Activated naive CD4-positive, alpha-beta T cell treated with anti-CD3 and anti-CD28 coated beads, Interleukin-2, amount 10 ng/mL, durations not matched to agents 7 days and 5 days (primary cell): ENCODE measurements at places on chromosomes 3 and 15.

GRCh38 chr3:187401856-187402255, 33.7 kb downstream of the RTP4 start:
- no peak overlapping the region for H3K27ac ChIP-seq
- H3K27me3 ChIP-seq, result peaks cover 11% of the 10 kb centered on the region
- no peak overlapping the region for H3K4me3 ChIP-seq
- H3K4me1 ChIP-seq, result no peaks in the 10 kb centered on the region

GRCh38 chr3:174441588-174442301, 417.4 kb upstream of the NAALADL2 start:
- no peaks in the 10 kb centered on the region for H3K36me3 ChIP-seq
- H3K4me3 ChIP-seq, result peak overlapping the region; percentile 69
- peaks cover 12% of the 10 kb centered on the region for H3K4me1 ChIP-seq
- no peak for DNase-seq

DNA sequence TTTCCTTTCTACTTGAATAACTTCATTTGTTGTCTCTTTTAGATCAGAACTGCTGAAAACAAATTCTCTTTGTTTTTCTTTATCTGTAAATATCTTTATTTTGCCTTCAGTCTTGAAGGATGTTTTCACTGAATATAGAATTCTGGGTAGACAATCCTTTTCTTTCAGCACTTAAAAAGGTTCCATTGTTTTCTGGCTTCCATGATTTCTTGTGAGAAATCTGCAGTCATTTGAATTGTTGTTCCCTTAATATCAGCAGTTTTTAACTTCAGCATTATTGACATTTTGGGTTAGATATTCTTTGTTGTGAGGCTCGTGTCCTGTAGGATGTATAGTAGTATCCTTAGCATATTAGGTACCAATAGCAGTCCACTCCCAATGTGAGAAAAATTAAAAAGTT, 65.8 kb downstream of the SV2B start:
- no peak overlapping the region for H3K4me3 ChIP-seq
- H3K27me3 ChIP-seq, result peaks cover 10% of the 10 kb centered on the region
- H3K27ac ChIP-seq, result no peak overlapping the region
- DNase-seq, result no peak
- H3K4me1 ChIP-seq, result no peaks in the 10 kb centered on the region

DNA sequence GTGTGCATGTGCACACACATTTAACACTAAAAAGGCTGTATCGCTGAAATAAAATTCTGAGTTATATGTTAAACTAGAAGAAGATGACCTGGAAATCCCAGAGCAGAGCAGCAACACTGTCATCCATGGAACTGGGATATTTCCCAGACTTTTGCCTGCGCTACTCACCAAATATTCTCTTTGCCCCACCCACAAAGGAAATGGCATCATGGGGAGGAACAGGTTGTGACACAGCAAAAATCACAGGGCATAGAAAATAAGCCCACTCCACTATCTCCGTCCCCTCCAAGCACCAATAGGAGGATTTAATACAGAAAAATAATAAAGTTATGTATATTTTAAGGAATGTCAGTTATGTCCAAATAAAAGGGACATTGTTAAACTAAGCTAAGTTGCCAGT, 71.7 kb downstream of the COL8A1 start:
- no peaks in the 10 kb centered on the region for H3K36me3 ChIP-seq
- no peak overlapping the region for H3K4me3 ChIP-seq
- DNase-seq, result no peak
- peaks cover 4% of the 10 kb centered on the region for H3K27me3 ChIP-seq

- H3K4me1 ChIP-seq, result peaks cover 34% of the 10 kb centered on the region
- H3K4me3 ChIP-seq, result no peak overlapping the region
- H3K27me3 ChIP-seq, result peaks cover 3% of the 10 kb centered on the region
- no peak overlapping the region for H3K27ac ChIP-seq
These were observed 2.9 kb downstream of the SMARCC1 start for GRCh38 chr3:47778746-47779145.

GRCh38 chr15:68553314-68553993, 25.3 kb upstream of the CORO2B start:
- peaks cover 52% of the 10 kb centered on the region for H3K27me3 ChIP-seq
- H3K27ac ChIP-seq, result no peak overlapping the region
- no peak overlapping the region for H3K4me3 ChIP-seq
- H3K36me3 ChIP-seq, result no peaks in the 10 kb centered on the region
- no peak for DNase-seq

DNA sequence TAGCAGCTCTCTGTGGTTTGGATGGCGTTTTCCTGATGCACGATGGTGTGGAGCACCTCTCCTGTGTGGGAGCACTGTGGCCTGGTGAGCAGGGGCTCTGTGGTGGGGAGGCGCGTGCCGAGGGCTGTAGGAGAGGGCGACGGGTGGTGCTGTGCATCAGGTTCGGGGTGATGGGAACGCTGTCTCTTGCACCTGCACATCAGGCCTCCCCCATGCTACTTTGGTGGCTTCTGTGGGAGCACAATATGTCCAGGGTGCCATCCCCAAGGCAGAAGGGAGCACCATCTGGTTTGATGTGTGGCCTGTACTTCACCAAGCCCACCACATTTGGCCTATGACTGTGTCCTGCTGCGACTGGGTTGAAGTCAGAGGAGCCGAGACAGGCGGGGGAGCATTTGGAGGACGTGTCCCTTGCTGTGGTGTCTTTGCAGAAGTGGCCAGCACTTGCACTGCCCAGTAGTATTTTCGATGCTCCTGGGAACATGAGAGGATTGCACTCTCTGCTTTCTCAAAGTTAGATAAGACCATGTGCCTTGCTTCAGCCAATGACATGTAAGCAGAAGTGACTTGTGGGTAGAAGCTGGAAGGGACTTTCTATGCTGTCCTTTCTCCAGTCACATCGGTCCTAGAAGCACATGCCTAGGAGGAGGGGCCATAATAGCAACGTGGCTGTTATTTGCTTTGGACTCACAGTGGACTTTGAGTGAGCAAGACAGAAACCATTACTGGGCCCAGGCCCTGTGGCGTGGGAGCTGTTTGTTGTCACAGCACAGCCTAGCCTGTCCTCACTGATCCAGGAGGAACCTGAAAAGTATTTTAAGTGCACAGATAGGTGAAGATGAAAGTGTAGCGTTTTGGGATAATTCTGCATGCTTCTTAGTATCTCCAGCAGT, 72.1 kb downstream of the APBA2 start:
- no peak for DNase-seq
- no peak overlapping the region for H3K27ac ChIP-seq
- H3K4me3 ChIP-seq, result no peak overlapping the region
- peaks cover 20% of the 10 kb centered on the region for H3K4me1 ChIP-seq

DNA sequence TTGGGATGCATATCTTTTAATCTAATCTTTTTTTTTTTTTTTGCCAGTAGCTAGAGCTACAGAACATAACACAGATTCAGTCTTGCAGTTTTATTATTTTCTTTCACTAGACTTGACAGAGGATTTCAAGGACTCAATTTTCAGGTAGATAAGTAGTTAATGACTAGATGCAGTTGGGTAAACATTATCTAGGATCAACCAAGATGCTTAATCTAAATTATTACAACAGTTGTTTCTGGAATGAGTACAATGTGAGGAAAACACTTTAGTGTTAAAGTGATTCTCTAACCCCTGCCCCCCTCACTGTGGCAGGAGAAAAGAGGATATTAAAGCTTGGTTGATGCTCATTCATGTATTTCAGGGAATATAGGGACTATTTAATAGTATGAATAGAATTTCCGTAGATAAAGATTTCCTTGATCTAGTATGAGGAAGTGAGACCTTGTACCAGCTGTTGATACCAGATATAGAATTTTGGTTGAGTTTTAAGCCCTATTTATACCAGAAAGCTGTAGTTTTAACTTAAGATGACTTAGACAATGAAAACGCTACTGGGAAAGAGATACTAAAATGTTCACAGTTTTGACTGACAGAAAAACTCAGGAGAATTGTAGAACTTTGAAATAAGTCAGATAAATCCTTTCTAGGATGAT, 389.0 kb upstream of the C2CD4B start:
- H3K4me1 ChIP-seq, result no peaks in the 10 kb centered on the region
- peaks cover 11% of the 10 kb centered on the region for H3K27me3 ChIP-seq
- no peaks in the 10 kb centered on the region for H3K36me3 ChIP-seq
- no peak overlapping the region for H3K27ac ChIP-seq
- H3K4me3 ChIP-seq, result no peak overlapping the region
- DNase-seq, result no peak

DNA sequence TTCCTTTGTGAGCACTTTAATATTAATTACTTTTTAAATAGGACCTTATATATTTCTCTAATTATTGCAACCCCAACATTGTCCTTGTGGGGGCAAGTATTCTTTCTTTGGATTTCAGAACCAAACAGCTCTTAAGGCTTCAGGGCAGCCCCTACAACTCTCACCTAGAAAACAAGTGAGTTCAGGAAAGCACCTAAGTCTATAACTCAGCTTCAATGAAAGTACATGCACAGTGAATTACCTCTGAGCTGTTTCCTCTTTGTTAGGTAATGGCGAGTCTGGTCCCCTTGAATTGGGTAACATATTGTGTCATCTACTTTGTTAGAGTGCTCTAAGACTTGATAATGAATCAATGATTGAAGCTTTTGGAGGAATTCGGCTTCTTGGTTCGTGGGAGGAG, 545.7 kb downstream of the NLGN1 start:
- H3K4me3 ChIP-seq, result no peak overlapping the region
- H3K27me3 ChIP-seq, result no peaks in the 10 kb centered on the region
- H3K36me3 ChIP-seq, result no peaks in the 10 kb centered on the region

DNA sequence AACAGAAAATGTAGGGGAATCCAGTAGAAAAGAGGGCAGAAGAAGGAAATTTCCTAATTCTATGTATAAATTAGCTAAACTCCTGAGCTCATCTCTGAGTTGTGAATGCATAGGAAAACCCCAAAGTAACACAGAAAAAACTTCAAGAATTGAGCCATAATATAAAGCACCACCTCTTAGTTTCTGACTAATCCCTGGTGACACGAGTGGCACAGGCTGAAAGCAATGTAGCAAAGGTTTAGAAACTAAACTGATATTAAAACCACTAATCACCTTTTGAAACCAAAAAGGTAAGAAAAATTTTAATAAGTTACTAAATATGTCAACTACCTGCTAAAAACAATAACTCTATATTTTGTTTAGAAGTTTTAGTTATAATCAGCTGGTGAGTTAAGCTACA, 255.6 kb upstream of the NECTIN3 start:
- no peak overlapping the region for H3K4me3 ChIP-seq
- no peak overlapping the region for H3K27ac ChIP-seq
- H3K36me3 ChIP-seq, result no peaks in the 10 kb centered on the region
- no peaks in the 10 kb centered on the region for H3K27me3 ChIP-seq

GRCh38 chr15:98700519-98700918, 52.2 kb downstream of the IGF1R start:
- peaks cover 28% of the 10 kb centered on the region for H3K4me1 ChIP-seq
- no peak overlapping the region for H3K27ac ChIP-seq
- DNase-seq, result no peak
- H3K36me3 ChIP-seq, result no peaks in the 10 kb centered on the region

- H3K4me3 ChIP-seq, result no peak overlapping the region
- H3K36me3 ChIP-seq, result peaks cover 1% of the 10 kb centered on the region
- peaks cover 21% of the 10 kb centered on the region for H3K4me1 ChIP-seq
These were observed 432.9 kb upstream of the CFAP20DC start for GRCh38 chr3:59482684-59483083.

DNA sequence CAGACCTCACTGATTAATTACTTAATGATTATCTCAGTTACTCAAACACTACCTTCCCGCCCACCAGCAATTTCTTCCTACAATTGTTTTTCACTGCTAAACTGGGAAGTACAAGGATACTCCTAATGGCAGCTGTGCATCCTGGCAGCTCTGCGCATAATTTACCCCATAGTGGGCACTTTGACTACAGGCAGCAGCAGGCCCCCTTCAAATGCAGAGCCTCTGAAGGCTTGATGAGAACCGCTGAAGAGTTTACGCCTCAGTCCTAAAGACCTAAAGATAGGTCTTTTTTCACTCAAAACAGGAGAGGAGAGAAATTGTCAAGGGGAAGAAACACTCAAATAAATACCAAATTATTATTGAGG, 10.7 kb downstream of the CCDC32 start:
- no peaks in the 10 kb centered on the region for H3K27me3 ChIP-seq
- H3K4me3 ChIP-seq, result no peak overlapping the region
- H3K36me3 ChIP-seq, result peaks cover 49% of the 10 kb centered on the region
- peaks cover 4% of the 10 kb centered on the region for H3K4me1 ChIP-seq

DNA sequence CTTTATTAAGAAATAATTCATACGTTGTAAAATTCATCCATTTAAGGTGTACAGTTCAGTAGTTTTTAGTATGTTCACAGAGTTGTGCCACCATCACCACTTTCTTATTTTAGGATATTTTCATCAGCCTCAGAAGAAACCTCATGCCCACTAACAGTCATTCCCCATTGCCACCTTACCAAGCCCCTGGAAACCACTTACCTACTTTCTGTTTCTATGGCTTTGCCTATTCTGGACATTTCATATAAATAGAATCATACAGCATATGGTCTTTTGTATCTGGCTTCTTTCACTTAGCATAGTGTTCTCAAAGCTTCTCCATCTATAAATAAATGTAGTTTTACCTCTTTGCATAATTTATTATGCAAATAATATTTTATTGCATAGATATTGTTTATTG, 6.6 kb downstream of the FETUB start:
- peaks cover 8% of the 10 kb centered on the region for H3K4me1 ChIP-seq
- H3K27ac ChIP-seq, result no peak overlapping the region
- no peak for DNase-seq

GRCh38 chr3:34346656-34347055, 548.2 kb downstream of the PDCD6IP start:
- H3K4me1 ChIP-seq, result no peaks in the 10 kb centered on the region
- no peak overlapping the region for H3K27ac ChIP-seq
- H3K4me3 ChIP-seq, result no peak overlapping the region
- DNase-seq, result no peak

DNA sequence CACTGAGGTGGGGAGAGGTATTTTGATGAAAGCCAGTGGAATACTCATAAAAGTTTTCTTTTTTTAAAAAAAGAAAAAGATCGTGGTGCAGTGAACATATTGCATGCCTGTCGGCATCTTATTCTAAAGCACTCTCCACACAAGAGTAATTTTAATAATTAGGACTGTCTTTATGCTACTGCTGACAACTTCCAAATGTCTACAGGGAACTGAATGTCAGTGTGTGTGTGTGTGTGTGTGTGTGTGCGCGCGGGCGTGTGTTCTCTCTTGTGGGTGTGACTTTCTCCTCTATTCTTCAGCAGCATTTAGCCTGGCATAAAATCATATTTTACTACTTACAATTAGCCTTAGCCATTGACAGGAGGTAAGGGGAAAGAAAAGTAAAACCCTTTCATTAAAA, 268.5 kb downstream of the C3orf38 start:
- DNase-seq, result no peak
- H3K27ac ChIP-seq, result no peak overlapping the region

- no peaks in the 10 kb centered on the region for H3K36me3 ChIP-seq
- H3K4me1 ChIP-seq, result no peaks in the 10 kb centered on the region
- H3K27me3 ChIP-seq, result no peaks in the 10 kb centered on the region
These were observed 28.9 kb upstream of the OSTN start for GRCh38 chr3:191170097-191170496.

DNA sequence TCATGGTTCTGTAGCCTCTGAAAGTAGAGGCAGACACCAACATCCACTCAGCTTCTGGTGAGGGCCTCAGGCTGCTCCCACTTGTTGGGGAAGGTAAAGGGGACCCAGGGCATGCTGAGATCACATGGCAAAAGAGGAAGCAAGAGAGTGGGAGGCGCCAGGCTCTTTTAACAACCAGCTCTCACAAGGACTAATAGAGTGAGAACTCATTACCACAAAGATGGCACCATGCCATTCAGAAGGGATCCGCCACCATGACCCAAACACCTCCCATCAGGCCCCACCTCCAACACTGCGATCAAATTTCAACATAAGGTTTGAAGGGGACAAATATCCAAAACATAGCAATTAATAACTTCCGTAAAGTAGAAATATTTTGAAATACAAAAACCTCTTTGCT, 192.3 kb downstream of the OCA2 start:
- DNase-seq, result no peak
- no peaks in the 10 kb centered on the region for H3K4me1 ChIP-seq
- no peaks in the 10 kb centered on the region for H3K27me3 ChIP-seq
- H3K27ac ChIP-seq, result no peak overlapping the region
- H3K4me3 ChIP-seq, result no peak overlapping the region
